GM04504 (cell line): ENCODE measurements at places on chromosomes 6 and 20.

DNA sequence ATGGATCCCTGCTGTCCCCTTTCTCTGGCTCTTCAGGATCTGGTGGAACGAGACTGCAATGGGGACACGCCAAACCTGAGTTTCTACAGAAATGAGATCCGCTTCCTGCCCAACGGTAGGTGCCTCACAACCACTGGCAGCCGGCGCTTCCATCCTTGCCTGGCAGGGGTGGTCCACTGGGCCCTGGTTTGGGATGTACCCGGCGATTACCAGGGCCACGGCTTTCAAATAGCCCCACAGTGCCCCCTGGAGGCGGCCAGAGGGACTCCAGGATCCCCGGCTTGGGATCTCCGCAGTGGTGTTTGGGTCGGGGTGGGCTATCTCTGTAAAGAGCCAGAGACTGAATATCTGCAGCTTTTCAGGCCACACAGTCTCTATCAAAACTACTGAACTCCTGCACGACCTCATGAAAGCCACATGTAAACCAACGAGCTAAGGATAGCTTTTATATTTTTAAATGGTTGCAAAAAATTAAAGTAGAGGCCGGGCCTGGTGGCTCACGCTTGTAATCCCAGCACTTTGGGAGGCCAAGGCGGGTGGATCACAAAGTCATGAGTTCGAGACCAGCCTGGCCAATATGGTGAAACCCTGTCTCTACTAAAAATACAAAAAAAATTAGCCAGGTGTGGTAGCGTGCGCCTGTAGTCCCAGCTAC, 3.7 kb downstream of the OGFR start:
- DNase-seq, result no peak

DNA sequence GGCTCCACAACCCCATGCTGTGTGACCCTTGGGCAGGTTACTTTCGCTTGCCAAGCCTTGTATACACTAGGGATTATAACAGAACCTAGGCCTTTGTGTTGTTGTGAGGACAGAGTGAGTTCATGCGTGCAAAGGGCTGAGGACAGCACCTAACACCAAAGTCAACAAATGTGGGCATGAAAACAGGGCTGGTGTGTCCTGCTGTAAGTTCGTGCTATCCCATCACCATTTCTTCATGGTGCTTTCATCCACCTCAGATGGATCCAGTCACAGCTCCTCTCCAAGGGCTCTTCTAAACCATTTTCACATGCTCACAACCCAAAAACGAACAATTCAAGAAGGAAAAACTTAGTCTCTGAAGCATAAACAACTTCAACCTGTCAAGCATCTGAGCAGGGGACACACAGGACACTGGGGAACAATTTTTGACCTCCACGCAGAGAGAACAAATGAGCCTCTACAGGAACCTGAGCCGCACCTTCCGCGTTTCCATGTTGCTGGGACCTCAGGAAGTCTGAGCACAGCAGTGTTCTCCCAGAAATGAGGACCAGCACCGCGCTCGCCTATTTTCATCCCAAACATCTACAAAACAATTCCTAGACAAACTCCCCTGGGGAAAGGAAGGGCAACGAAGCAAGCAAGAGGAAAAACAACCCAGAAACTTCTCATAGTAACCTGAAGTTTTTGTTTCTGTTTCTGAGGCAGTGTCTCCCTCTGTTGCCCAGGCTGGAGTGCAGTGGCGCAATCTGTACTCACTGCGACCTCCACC, 3.1 kb downstream of the LRP11 start:
- no peak for DNase-seq

DNA sequence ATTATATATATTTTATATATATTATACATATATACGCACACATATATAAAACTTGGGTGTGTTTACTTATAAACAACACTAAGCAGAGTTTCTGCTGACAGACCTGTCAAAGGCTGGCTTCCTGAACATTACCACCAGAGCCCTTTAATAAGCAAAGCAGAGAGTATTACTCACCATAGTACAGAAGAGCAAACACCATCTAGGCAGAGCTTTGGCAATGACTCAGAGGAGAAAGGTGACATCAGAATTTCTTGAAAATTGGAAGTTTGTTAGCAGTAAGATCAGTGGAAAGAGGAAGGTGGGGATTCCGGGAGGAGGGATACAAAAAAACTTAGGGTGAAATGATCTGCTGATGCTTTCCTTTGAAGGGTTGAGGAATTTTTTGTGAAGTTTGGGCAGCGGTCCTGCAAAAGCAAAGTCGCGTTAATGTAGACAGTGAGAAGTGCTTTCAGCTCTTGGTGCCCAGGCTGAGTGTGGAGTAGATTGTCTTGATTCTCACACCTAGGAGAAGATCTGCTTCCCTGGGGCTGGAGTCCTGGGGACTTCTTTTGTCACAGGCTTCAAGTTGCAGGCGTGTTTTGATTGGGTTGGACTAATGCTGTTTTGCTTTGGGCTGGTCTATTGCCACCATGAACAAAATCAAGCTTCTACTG, 109.6 kb upstream of the BACH2 start:
- DNase-seq, result no peak

DNA sequence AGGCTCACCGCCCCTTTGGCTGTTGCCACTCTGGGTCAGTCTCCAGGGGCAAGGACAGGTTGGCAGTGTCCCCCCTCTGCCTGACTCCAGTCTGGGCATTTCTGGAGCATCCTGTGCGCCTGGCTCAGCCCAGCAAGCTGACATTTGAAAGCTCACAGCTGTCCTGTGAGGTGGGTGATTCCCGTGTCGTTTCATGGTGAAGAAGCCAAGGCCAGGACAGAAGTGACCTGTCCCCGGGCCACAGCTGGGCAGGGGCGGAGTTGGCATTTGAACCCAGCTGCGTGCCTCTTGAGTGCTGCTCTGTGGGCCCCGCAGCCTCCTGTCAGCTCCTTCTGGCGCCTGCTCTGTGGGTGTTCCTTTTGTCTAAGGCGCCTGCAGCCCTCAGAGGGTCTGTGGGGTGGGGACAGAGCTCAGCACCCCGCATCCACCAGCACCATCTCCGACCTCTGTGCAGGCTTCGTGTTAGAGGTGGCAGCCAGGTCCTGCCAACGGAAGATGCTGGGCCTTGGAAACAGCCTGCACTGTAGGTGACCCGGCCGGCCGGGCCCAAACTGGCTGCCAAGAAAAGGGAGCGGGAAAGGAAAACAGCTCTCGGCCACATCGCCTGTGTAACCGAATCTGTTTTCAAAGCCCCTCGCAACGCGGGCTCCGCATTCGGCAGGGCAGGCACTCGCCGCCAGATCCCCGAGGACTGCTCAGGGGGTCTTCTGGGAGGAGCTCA, 5.8 kb upstream of the GATA5 start:
- no peak for DNase-seq

DNA sequence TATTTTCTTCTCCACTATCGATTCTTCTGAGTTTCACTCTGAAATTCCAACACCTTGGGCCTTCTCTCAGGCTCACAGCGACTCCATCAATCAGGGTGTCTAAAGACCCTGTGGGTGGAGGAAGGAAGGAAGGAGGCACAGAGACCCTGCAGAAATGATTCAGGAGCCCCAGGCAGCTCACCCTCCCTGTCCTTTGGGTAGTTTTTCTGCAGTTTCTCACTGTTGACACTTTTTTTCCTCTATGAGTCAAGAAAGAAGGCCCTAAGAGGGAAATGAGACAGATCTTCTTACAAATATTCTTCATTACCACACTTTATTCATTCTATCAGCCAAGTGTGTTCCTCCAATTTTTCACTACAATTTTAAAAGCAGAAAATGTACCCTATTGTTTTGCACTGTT, 34.2 kb upstream of the TBXT start:
- no peak for DNase-seq

- DNase-seq, result no peak
Measured at GRCh38 chr20:43839793-43840199, 74.9 kb upstream of the TOX2 start.
